T-helper 1 cell (primary cell): ENCODE measurements at places on chromosomes 5 and 9.
A peak's percentile ranks its signal among the peaks of the same experiment; 100 is the strongest.

- no peak for DNase-seq
Observed at GRCh38 chr5:150141544-150142184, 14.0 kb downstream of the PDGFRB start.

- DNase-seq, result no peak
Observed at GRCh38 chr5:141811287-141812155, 66.7 kb downstream of the PCDH1 start.

- DNase-seq, result no peak
Observed at GRCh38 chr5:90949469-90950358, 391.1 kb downstream of the ADGRV1 start.

DNA sequence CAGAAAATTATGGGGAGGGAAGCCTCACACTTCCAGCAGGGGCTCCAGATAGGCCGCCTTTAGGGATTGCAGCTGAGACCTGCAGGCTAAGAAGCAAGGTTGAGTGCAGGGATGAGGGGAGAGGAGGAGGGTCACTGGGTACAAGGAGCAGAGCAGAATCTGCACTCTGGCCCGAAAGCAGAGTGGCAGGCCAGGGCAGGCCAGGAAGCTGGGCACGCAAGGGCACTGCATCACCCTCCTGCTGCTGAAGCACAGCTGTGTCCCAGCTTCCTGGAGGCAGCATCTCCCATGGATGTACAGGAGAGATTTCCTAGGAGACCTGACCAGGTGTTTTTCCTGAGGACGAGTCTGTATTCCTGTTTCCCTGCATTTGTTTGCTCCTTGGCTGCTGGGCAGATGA, 92.1 kb downstream of the SYK start:
- DNase-seq, result no peak

DNA sequence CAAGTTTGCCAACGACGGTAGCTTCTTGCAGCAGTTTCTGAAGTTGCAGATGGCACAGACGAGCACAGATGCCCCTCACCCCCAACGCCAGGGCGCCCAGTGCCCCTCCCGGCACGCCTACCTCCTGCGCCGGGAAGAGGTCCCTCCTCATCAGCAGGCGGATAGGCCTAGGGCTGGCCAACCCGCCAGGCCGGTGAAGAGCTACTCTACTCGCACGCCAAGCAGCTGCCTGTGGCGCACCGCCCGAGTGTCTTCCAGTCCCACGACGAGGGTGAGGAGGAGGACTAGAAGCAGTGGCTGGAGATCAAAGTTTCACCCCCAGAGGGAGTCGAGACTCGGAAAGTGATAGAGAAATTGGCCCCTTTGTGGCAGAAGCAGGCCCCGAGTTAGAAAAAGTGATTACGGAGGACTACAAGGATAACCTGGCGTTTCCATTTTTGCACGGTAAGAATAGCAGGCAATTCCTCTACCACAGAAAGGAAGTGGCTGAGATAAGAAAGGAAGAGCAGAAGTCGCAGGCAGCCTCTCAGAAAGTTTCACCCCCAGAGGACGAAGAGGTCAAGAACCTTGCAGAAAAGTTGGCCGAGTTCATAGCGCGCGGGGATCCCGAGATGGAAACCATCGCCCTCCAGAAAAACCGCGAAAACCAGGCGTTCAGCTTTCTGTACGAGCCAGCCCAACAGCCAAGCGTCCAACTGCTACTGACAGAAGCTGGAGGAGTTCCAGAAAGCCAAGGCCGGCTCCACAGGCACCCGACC, 170.4 kb downstream of the HINT1 start:
- no peak for DNase-seq

DNA sequence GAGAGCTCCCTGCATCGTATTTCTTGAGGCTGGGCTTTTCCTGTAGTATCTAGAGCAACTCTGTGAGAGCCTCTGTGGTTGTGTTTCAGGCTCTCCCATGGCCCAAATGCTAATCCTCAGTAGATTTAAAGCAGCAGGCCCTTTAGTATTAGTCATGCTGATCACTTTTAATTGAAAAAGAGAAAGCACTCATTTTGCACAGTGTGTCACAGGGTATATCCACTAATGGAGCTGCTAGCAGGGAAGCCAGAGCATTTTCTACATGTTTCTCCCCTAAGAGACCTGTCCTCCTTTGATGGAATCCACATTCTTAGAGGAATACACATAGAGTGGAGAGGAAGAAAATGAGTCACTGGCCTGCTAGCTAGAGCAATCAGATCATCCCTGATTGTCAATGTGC, 348.5 kb downstream of the TMEM232 start:
- no peak for DNase-seq

- DNase-seq, result no peak
Observed at GRCh38 chr5:16411235-16411634, 54.4 kb downstream of the ZNF622 start.

DNA sequence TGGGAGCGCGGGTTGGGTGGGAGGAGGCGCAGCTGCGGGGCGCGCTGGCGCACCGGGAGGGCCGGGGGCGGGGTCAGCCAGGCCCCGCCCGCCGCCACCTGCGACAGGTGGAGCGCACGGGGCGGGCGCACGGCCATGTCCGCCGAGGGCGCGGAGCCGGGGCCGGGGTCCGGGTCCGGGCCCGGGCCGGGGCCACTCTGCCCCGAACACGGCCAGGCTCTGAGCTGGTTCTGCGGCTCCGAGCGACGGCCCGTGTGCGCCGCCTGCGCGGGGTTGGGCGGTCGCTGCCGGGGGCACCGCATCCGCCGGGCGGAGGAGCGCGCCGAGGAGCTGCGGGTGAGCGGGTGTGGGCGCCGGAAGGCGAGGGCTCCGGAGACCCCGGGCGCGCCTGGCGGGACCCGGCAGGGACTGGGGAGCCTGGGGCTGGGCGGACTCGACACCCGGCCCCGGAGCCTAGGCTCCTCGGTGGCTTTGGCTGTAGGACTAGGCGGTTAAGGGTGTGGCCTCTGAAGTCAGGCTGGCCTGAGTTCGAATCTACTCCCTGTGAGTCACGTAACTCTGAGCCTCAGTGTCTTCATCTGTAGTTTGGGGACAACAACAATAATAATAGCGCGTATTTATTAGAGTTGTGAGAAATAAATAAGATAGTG, at the start of gene BSPRY:
Gene BSPRY (plus strand): TSS at position 97 of the 650 bp plus-strand sequence. CDS start 39 bp downstream, at position 136.
- no peak for DNase-seq

DNA sequence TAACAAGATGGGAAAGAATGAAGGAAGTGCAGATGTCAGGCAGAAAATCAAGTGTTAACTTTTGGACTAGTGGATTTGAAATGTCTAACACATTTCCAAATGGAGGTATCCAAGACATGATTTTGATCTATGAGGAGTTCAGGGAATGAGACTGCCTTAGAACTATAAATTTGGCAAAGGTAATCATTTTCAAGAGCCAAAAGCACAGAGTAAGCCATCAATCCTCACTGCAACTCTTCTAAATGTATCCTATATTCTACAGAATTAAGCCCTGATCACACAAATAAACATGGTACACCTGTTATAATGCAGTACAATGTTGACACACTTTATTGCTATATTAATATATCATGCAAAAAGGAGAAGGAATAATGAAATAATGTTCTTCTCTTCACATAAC, 55.6 kb downstream of the SETX start:
- DNase-seq, result no peak

GRCh38 chr5:65750938-65751337, 28.9 kb downstream of the NLN start:
- DNase-seq, result no peak

GRCh38 chr9:68447611-68448010, 91.2 kb downstream of the PGM5 start:
- no peak for DNase-seq

- no peak for DNase-seq
Observed at GRCh38 chr5:35518104-35518503, 99.6 kb upstream of the SPEF2 start.

GRCh38 chr5:88483964-88484672, 215.5 kb upstream of the TMEM161B start:
- no peak for DNase-seq

DNA sequence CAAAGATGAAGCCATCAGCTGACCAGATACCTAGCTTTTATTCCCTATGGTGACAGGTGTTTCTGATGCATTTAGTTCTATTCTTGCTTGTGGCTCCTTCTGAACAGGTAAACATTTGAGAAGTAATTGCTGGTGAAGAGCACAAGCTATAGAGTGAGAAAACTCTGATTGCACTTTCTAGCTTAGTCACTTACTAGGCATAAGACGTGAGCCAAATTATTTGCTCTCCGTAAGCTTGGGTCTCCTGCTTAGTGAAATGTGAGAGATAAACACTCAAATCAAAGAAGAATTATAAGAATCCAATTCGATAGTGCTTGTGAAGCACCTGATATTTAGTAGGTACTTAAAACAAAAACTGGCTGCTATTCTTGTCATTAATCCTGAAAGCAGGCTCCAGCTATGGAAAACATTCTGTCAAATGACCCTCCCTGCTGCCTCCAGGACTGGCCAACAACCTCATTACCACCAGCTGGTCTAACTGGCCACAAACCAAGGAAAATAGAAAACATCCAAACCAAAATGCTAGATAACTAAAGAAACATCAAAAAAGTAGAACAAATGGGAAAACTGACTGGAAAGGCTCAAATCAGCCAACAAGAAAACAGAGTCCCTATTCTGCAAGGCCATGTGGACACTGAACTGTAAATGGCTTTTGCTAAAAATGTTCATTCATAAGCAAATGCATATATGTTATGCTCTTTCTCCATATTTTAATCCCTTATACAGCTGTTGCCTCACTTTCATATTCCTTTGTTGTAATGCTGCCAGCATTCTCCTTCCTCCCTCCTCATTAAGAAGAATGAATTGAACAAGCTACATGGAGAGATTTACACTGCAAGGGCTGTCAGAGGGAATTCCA, 616.1 kb downstream of the DTWD2 start:
- DNase-seq, result no peak

DNA sequence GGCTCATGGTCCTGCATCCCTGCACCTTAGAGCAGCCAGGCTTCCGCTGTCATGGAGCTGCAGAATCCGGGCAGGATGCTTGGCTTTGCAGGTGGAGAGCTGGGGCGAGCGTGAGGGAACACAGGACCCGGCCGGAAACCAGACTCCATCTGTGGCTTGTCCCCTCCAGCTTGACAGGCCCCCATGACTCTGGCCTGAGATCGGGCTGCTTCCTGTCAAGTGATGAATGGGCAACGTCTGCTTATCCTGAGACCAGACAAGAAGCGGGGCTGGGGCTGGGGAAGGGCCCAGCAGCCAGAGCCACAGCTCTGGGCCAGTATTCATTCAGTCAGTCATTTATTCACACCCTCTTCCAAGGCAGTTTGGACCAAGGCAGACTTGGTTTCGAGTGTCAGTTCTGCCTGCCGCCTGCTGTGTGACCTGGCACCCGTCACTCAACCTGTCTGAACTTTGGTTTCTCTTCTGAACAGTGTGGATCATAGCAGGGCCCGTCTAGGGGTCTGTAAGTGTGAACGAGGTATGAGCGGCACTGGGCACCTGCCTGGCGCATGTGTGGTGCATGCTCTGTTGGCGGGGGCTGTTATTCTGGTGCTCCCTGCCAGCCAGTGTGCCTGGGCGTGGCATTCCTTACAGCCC, 37.5 kb downstream of the NEK6 start:
- no peak for DNase-seq

- no peak for DNase-seq
Observed at GRCh38 chr9:101564252-101564651, 30.5 kb downstream of the PPP3R2 start.

- DNase-seq, result no peak
Observed at GRCh38 chr5:76735762-76736545, 20.0 kb downstream of the F2R start.

GRCh38 chr5:116377276-116378006, 197.2 kb downstream of the SEMA6A start:
- no peak for DNase-seq

- no peak for DNase-seq
Observed at GRCh38 chr5:40734986-40735385, 20.8 kb downstream of the TTC33 start.

- no peak for DNase-seq
Observed at GRCh38 chr9:15140051-15140450, 167.0 kb downstream of the TTC39B start.

GRCh38 chr5:80837679-80838078, 122.5 kb upstream of the RASGRF2 start:
- peak; percentile 55 for DNase-seq

- DNase-seq, result no peak
Observed at GRCh38 chr9:109171926-109172325, 4.9 kb upstream of the FRRS1L start.

DNA sequence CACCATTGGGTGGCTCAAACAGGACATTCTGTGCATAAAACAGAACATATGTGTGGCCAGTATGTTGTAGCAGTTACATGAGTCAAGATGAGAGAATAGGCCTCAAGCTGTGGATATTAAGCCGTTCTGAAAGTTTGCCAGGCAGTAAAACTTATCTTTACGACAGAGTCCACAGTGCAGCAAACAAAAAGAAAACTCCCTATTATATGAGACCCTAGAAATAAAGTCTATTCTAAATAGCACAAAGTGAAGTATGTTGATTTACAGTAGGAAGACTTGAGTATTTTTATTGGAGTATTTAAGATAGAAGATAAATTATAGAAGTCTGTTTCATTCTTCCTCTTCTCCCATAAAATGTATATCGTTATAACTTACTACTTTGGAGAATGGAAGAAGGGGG, 271.5 kb downstream of the ADGRV1 start:
- DNase-seq, result no peak

DNA sequence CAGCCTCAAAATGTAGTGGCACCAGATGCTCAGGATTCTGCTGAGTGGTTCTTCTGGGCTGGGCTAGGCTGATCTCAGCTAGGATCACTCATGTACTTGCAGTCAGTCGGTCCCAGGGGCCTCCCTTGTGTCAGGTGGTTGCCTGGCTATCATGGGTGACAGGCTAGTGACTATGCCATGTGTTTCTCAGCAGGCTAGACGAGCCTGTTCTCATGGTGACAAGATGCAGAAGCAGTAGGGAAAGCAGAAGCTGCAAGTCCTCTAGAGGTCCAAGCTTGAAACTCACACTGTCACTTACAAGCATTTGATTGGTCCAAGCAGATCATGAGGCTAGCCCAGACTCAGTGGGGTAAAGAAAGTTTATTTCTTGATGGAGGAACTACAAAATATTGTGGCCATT, 15.2 kb upstream of the KCNMB1 start:
- DNase-seq, result no peak

- DNase-seq, result no peak
Observed at GRCh38 chr5:132265336-132266030, 8.0 kb downstream of the PDLIM4 start.

- DNase-seq, result no peak
Observed at GRCh38 chr9:91117959-91118703, 243.6 kb downstream of the AUH start.

GRCh38 chr9:19294219-19294618, 63.7 kb downstream of the DENND4C start:
- DNase-seq, result no peak

DNA sequence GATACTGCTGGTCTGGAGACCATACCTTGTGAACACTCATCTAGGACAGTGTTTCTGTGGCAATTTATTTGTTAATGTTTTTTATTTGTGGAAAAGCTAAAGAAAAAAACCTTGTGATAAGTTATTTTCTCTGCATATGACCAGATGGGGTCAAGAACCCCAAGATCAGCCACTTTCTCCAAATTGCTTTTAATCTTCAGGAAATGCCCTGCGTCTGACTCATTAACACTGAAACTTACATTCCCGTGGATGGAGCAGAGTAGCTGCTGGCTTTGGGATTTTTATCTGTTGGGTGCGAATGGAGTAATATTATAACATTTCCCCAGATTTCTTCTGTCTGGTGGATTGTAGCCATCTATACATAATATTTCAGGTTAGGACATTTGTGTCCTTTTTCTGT, 444.5 kb downstream of the SH3GL2 start:
- DNase-seq, result no peak

- no peak for DNase-seq
Observed at GRCh38 chr5:6280425-6281100, 97.8 kb downstream of the MED10 start.

- DNase-seq, result no peak
Observed at GRCh38 chr9:99046542-99047071, 58.3 kb upstream of the TGFBR1 start.

GRCh38 chr5:443239-444151, 519 bp downstream of the EXOC3 start:
- DNase-seq, result peak; percentile 53
